ENCODE measurements at places on chromosomes 4 and X. TPM values are rescaled to one million over a fixed set of nuclear protein-coding genes. Genes with fewer than 3 reads are reported as not detected.

Gene AFM
- not detected for total RNA-seq

Gene BMP2K
- total RNA-seq: 19.3 TPM

Gene ELOVL6
- 13.3 TPM for total RNA-seq

Gene SNCA
- 0.56 TPM for total RNA-seq

Gene MAGEA1
- not detected for total RNA-seq

Gene LIMCH1
- not detected for total RNA-seq

Gene UNC5C
- not detected for total RNA-seq

Gene PPARGC1A
- total RNA-seq: not detected

Gene BEX2
- total RNA-seq: 17.6 TPM

Gene CHRNA9
- 0.22 TPM for total RNA-seq

Gene YIPF6
- 13.8 TPM for total RNA-seq

Measured in activated naive CD8-positive, alpha-beta T cell treated with anti-CD3 and anti-CD28 coated beads for 36 hours (primary cell).